ENCODE measurements at places on chromosomes 13 and 19.
A peak's percentile ranks its signal among the peaks of the same experiment; 100 is the strongest.

GRCh38 chr13:48096670-48097069, 1.8 kb upstream of the MED4 start:
- DNase-seq, result no peak

DNA sequence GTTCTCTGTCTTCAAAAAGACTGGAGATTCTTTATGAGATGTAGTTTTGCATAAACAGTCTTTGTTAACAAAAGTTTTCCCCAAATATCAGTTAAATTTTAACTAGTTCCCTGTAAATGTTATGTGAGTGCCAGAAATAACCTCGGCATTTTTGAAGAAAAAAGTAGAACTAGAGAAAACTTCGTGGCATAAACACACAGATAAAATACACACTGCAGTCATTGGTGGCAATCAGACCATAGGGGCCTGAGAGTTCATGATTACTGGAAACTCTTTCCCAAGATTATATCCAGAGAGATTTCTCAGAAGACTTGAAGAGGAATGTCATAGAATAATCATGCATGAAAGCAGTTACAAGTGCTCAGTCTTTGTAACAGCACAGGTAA, 190.0 kb downstream of the MZT1 start:
- DNase-seq, result no peak

DNA sequence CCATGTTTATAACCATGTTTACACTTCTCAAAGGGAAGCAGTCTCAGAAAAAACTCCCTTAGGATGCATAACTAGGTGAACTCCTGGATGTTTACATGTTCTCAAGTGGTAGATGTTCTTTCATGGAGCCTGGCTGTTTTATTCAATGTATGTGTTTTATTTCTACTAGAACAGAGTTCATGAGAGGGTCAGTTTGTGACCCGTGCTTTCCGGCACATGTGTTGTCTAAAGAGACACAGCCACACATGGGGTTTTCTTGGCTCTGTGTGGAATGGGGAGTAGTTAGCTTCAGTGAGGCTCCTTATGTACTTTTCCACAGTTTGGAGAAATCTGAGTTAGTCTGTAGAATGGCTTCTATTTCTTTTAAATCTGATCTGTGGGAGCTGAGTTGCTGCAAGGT, 60.9 kb downstream of the ATP8A2 start:
- no peak for DNase-seq

DNA sequence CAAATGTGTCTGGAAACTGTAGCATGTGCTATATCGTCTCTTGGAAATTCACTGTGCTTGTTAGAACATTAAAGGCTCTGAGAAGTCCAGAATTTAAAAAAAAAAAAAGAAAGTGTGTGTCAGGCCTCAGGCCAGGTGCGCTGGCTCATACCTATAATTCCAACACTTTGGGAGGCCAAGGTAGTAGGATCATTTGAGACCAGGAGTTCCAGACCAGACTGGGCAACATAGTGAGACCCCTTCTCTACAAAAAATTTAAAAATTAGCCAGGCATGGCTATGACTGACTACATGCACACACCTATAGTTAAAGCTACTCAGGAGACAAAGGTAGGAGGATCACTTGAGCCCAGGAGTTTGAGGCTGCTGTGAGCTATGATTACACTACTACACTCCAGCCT, 4.9 kb downstream of the HNRNPUL1 start:
- DNase-seq, result no peak

- DNase-seq, result no peak
These were observed at the start of gene LCP1 for GRCh38 chr13:46181840-46182490. Gene LCP1, minus strand, starts transcription at chr13:46182177. Its CDS starts 22,515 bp downstream, at chr13:46159662.

DNA sequence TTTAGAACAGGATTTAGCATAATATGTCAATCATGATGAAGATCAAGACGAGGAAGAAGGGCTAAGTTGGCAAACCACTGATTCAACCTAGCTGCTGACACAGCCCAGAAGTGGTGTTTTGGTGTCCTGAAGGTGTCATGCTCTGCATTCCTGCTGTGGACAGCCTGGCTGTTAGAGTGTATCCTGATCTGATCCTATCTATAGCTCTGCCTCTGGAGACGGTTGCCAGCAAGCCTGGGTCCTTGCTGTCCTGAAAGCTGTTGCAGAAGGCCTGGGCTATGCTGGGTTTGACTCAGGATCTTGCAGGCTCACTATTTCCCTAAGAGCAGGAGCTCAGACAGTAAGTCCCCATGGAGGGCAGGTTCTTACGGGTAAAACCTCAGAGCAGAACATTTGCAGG, 416.4 kb downstream of the TSHZ3 start:
- DNase-seq, result no peak

GRCh38 chr13:39900106-39900750, 244.8 kb downstream of the COG6 start:
- DNase-seq, result no peak

DNA sequence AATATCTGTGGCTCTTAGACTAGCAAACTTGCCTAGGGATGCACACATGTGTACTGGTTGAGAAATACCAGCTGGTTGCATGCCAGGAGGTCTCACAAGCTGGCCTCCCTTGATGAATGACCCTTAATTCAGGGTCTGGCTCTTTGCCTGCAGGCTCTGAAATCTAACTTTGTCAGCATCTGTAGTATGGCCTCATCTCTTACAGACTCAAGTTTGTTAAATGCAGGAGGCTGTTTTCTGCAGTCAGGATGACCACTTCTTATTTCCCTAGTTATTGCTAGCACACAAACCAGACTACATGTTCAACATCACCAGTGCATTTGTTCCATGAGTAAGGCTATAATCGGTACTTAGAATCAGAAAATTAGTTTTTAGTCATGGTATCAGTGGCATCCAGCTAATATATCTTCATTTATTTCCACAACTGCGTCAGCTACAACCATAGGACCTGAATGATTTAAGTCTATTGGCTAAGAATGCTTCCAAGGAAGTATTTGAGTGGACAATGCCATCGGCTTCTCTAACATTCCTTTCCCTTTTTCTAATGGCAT, 23.3 kb upstream of the POSTN start:
- DNase-seq, result peak; percentile 7

DNA sequence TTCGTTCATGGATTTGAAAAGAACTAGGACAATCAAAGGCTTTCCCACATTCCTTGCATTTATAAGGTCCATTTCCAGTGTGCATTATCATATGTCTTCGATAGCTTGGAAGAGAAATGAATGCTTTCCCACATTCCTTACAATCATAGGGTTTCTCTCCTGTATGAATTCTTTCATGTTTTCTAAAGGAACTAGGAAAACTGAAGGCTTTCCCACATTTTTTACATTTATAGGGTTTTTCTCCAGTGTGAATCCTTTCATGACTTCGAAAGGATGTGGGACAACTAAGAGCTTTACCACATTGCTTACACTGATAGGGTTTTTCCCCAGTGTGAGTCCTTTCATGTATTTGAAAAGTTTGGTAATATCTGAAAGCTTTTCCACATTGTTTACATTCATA, 19.8 kb downstream of the ZNF709 start:
- DNase-seq, result no peak

- DNase-seq, result no peak
These were observed 11.8 kb upstream of the FBN3 start for GRCh38 chr19:8161135-8161646.

DNA sequence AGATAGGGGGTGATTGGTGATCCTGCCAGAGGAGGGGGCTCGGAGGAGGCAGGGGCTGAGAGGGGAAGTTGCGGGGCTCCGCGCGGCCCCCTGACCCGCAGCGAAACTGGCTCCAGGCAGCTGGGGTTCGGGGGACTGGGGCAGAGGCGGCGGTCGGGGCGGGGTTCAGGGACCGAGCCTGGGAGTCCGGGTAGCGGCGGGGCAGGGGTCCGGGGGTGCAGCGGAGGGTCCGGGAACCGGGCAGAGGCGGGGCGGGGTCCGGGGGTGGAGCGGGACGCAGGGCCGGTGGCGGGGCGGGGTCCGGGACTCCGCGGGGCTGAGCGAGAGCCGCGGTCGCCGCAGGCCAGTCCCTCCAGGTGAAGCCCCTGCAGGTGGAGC, 1.2 kb downstream of the MADCAM1 start:
- no peak for DNase-seq

DNA sequence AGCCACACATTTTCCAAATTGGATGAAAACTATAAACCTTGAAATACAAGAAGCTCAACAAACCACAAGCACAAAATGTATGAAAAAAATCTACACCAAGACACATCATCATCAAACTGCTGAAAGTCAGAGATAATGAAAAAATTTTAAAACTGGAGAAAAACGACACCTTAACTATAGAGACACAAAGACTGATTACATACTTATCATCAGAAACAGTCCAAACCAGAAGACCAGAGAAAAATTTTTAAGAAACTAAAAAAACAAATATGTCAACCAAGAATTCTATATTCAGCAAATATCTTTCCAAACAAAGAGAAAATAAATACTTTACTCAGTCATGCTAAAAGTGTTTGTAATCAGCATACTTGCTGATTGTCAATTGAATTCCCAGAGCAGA, 8.5 kb upstream of the ZNF823 start:
- DNase-seq, result no peak

GRCh38 chr19:29478578-29479565, 46.9 kb upstream of the VSTM2B start:
- no peak for DNase-seq

- DNase-seq, result no peak
These were observed 36.4 kb upstream of the IGSF23 start for GRCh38 chr19:44576843-44577565.
